ENCODE measurements at places on chromosomes 2 and 18.

GRCh38 chr2:230775737-230776136, 63.1 kb downstream of the CAB39 start:
- no peak for DNase-seq

DNA sequence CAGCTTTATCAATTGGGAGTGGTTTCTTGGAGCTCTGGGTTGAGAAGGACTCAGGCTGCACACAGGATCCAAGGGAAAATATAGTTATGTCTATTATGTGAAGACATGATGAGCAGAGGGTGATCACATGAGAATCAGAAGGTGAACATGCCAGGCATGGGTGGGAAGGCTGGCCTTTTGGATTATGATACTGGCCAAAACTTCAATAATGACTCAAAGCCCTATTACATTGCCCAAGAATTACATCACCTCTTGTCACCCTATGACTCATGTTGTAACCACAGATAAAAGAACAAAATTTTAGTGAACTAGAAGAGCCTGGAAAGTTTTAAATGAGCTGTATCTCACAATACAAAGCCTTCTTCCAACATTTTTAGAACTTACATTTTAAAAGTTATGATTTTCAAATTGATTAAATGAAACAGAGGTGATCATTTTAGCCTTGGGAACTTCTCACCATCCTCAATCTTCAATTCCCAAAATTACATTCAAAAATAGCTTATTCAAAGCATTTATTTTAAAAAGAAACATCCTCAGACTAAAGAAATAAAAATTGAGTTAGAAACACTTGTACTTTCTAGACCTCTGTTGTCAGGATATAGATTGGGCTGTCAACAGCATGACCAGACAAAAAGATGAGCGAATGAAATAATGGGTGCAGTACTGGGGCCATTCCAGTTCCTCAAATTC, 428.3 kb downstream of the MBD2 start:
- no peak for DNase-seq

- DNase-seq, result no peak
Observed at GRCh38 chr2:227696990-227697679, 20.7 kb downstream of the SLC19A3 start.

GRCh38 chr2:137644731-137645130, 319.5 kb upstream of the HNMT start:
- no peak for DNase-seq

DNA sequence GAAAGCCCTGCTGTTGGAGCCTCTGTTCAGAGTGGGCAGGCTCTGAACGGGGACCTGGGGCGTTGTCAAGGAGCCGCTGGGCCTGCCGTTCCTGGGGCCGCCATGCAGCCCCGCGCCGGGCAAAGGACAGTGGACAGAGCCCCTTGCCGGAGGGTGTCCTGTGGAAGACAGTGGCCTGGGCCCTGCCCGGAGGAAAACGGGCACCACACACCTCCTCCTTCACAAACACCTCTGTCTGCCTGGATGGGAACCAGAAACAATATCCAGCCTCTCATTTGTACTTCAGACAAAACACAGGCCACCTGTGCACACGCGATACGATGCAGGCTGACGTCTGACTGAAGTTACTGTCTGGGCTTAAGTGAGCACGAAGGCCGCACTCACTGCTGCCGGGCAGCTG, 233.7 kb downstream of the TWIST2 start:
- no peak for DNase-seq

- no peak for DNase-seq
Observed at GRCh38 chr2:30237966-30238800, 6.8 kb downstream of the LBH start.

- DNase-seq, result no peak
Observed at GRCh38 chr2:84940088-84940470, 30.9 kb upstream of the KCMF1 start.

- DNase-seq, result no peak
Observed at GRCh38 chr2:100320547-100321178, 1.6 kb downstream of the LONRF2 start.

GRCh38 chr2:173280853-173281252, 73.8 kb upstream of the CDCA7 start:
- no peak for DNase-seq

- DNase-seq, result no peak
Observed at GRCh38 chr2:64766841-64767669, 113.3 kb upstream of the SERTAD2 start.

- DNase-seq, result no peak
Observed at GRCh38 chr2:109098251-109098920, 30.6 kb upstream of the SH3RF3 start.

DNA sequence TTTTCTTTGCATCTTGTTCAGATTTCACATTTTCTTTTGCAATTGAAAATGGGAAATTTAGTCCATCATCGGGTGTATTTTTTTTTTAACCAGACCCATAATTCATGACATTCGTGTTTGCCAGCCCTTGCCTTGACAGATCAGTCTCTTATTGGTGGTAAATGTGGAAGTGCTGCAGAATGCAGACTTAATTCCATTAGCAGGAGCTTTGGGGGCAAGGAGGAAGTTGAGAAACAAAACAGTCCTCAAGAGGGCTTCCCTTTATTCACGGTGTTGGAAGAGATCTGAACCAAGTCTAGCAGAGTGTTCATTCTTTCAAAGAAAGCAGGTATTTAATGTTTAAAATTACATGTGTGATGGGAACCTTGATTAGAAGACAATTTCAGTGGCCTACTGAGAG, 16.6 kb upstream of the RPE start:
- DNase-seq, result no peak

DNA sequence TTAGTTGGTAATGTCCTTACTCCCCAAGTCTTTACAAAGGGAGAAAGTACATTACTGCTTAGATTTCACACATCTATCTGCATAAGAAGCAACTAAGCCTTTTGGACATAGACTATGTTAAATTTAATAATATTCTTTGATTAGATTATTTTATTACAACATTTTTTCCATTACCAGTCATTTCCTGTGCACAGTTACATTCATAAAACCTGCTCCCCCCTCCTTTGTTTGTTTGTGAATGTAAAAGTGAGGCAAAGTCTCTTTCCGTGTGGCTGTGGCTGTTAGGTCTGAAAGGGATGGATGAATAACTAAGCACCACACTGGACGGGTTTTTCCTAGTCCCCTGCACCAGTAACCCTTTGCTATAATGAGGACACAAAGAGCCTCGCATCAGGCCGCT, 9.6 kb downstream of the PTGR3 start:
- DNase-seq, result no peak

- DNase-seq, result no peak
Observed at GRCh38 chr2:63784461-63784860, 57.2 kb upstream of the UGP2 start.

DNA sequence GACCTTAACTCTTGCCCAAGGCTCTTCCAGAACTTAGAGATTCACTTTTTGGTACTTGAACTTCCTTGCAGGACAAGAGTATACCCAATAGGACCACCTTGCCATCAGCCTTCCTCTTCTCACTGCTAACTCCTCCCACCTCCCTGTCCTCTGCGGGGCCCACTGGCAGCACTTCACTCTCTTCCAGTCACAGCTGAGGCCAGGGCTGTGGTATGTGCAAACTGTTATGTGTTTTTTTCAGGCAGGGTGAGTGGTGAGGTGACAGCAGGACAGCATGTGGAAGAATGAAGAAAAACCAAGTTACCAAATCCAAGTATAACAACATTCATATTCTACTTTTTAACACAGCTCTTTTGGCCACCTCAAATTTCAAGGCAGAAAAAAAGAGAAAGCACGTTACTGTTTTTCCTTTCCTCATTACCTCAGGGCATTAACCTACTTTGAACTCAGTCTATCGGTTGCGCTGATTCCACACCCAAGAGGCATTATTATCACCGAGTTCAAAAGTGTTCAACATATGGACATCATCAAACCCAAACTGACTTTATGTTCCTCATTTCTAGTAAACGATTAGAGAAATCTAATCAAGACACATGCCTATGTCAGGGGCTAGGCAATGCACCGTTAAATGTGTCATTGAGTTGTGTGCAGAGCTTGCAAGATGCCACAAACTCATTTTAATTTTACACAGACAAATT, 605.2 kb upstream of the SYT4 start:
- DNase-seq, result no peak

DNA sequence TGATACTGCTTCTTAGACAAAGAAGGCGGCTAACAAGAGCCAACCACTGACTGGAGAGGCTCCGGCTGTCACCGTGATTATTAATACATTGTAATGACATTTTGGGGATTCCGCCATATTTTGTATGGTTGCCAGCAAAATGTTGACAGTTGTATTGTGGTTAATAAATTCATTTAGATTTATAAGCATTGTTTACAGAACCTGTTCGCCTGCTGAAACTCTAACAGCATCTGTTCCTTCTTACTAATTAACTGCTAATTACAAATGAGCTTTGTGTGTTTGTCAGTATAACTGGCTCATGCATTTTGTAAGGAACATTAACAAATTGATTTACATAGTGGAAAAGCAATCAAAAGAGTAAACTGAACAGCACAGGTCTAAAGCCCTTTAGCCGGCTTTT, 332.4 kb downstream of the GBX2 start:
- no peak for DNase-seq

DNA sequence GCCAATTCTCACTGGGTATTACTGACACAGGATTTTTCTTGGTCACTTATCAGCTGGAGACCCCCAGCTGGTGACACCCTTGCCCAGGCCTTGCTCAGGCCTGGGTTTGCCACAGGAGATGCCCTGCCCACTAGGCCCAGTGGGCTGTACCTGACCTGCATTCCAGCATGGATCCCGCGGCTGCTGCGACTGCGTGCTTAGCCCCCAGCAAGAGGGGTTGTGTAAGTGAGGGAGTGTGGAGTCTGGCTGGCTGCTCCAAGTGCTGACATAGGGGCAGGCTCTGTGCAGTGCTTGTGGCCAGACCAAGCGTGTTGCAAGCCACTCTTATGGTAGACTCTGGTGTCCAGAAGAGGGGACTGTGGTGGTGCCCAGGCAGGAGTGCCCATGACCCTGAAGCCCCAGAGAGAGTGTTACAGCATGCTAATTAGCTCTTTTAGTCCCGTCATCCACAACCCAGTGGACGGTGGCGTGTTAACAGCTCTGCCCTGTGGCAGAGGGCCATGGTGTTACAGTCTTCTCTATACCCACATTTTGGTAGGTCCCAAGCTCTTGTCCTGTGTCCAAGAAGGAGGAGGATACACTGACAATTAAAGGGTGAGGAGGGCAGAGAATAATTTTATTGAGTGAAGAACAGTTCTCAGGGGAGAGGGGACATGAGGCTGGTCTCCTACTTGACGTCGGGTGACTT, 491.7 kb upstream of the MEIS1 start:
- no peak for DNase-seq

GRCh38 chr2:47651296-47651695, 131.6 kb upstream of the MSH6 start:
- no peak for DNase-seq

DNA sequence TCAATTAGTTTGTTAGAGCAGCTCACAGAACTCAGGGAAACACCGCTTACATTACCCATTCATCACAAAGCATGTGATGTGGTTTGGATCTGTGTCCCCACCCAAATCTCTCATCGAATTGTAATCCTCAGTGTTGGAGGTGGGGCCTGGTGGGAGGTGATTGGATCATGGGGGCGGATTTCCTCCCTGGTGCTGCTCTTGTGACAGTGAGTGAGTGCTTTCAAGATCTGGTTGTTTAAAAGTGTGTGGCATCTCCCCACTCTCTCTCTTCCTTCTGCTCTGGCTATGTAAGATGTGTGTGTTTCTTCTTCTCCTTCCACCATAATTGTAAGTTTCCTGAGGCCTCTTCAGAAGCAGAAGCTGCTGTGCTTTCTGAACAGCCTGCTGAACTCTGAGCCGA, 63.5 kb upstream of the AGPS start:
- DNase-seq, result no peak

All from stimulated activated CD8-positive, alpha-beta memory T cell treated with anti-CD3 and anti-CD28 coated beads, Interleukin-4, amount 100 ng/mL, for 1 hour (primary cell).